CD4-positive, alpha-beta T cell treated with Interleukin-15 for 4 hours (primary cell): ENCODE measurements at places on chromosomes 3 and 15.

GRCh38 chr3:64343689-64344430 is 118.6 kb upstream of the PRICKLE2 start:
- DNase-seq = no peak

DNA sequence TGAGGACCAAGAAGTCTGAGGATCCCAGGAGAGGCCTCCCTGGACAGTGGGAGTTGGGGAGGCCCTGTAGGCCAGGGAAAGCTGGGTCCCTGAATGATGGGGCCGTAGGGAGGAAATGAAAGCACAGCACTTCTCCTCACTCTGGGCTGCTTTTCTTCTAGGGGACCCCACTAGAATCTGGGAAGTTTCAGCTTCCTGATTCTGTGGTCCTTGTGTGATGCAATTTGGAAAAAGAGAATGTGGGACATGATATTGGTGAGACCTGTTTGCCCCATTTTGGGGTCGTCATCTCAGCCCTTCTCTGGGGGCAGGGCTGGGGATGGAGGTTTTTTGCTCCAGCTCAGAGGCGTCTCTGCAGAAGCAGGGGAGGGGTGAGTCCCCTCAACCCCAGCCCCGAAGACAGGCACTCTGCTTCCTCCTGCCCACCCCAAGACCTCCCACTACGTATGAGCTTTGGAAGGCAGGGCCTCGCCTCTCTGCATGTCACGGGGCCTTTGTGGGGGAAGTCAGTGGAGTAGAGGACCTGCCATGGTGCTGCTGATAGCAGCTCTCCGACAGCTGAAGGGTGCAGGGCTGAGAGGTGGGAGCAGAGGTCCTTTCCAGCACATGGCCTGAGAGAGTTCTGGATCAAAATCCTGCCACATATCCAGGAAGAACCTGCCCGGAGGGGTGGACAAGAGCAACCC is 1.5 kb upstream of the SNX22 start:
- no peak for DNase-seq

DNA sequence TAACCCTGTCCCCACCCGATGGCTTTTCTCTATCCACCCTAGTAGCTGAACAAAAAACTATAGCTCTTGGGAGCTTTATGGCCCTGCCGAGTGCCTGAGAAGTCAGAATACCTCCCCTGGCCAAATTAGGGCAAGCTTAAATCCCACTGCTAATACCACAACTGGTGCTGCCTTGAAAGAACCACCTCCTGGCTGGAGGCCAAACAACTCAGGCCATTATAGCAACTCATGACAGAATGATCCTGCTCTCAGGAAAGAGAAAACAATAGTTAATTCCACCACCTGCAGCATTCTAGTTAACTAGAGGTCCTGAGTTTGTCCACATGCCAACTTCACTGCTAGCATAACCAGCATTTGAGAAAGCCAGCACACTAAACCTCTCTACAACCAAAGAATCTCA is 123.2 kb downstream of the RTP4 start:
- no peak for DNase-seq

DNA sequence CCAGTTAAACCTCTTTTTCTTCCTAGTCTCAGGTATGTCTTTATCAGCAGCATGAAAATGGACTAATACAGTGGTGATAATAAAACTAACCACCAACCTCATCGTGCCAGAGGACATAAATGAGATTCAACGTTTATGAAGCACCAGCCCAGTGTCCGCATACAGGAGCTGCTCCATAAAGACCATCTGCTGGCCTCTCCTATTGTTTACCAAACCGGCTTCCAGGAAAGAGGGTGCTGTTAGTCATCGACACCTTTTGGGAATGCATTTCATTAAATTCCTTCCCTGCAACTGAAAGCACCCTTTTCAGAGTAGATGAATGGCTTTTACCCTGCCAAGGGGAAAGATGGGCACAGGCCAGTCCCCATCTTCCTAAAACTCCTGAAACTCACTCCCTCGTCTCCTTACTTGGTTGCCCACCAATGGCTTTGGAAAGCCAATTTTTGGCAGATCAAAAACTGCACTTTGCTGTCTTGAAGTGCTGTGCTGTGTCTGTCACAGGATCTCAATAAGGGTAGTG is 122.1 kb downstream of the AQP9 start:
- no peak for DNase-seq

DNA sequence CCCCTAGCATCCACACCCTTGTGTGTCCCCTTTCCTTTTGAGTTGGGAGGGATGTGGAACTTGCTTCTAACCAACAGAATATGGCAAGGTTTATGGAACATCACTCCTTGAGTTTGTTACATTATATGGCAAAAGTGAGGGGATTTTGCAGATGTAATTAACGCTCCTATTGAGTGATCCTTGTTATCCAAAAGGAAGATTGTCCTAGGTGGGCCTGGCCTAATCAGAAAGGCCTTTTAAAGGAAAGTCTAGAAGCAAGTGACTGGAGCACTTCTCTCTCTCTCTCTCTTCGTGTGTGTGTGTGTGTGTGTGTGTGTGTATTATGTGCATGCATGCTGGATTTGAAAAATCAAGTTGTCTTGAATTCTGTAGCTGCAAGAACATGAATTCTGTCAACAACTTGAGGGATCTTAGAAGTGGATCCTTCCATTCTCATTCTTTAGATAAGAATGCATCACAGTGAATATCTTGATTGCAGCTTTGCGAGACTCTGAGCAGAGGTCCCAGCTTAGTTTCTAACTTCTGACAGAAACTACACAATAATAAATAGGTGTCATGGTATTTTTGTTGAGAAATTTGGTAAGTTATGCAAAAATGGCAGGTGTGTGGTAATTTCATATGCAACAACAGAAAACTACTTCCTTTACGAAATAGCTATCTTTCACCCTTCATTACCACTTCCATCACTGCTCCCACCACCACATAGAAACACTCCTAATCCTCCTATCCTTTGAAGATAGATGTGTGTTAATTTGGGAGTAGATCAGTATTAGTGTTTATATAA is 360.9 kb upstream of the CBLB start:
- DNase-seq = no peak

DNA sequence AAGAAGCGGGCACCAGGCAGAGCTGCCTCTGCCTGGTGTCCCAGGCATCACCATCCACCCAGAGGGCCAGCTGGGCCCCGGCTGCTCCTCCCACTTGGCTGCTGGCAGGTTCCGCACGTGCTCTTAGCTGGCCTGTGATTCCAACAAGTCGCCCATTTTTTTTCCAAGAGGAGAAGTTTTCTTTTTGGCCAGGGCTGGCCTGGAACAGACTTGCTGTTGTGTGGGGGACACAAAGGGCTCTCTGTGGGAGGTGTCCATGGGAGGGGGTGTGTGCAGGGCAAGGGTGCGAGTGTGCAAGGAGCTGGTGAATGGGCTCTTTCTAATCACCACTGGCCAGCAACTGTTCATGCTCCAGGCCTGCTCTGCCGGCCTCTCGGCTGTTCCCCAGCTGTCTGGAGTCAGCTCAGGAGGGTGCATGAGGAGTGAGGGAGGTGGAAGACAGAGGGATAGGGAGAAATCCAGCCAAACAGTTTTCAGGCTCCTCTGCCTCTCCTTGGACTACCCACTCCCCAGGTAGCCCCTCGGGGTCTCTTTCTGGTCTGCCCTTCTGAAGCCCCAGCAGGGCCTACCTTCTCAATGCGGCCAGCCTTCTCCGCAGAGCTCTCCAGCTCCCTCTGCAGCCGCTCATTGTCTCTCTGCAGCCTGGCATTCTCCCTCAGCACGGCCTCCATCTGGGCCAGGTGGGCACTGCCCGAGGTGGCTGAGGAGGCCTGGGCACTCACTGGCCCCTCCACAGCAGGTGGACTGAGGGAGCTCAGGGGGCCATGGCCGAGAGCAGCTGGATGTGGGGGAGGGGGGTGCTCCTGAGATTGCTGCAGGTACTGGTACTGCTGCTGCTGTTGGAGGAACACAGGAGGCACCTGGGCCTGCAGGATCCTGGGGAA is 7.1 kb downstream of the AMOTL2 start:
- no peak for DNase-seq

- no peak for DNase-seq
Measured at GRCh38 chr3:118682921-118683320, 351.7 kb downstream of the IGSF11 start.

DNA sequence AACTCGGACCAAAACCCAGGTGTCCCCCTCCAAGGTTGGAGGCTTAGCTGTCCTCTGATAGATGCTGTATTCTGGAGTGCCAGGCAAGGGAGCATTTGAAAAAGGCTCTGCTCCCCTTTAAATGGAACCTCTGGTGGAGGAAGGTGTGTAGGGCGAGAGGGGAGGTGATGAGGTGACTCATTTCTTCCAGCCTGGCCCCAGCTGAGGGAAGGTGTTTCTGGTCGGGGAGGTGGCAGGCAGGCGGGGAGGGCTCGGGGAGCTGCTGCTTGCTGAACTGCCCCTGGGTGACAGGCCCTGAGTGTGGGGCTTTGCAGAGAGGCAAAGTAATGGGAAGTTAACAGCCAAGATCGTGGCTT is 18.8 kb downstream of the PSTPIP1 start:
- DNase-seq = peak; percentile 88

DNA sequence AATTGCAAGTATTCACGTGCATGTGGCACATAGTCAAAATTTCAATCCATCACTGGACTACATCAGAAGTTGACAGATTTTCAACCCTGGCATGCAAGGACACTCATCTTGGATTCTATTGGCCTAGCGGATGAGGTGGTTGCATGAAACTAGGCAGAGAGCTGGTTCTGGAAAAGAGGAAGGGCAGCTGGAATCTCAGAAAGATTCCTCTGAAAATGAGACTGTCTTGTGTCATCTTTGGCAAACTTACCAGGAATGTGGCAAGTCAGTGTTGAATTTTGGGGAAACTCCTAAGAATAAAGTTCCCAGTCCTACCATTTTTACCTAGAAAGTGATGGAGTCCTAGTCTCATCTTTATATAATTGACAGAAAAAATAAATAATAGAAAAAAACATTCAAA is 384.3 kb upstream of the NR2F2 start:
- no peak for DNase-seq

DNA sequence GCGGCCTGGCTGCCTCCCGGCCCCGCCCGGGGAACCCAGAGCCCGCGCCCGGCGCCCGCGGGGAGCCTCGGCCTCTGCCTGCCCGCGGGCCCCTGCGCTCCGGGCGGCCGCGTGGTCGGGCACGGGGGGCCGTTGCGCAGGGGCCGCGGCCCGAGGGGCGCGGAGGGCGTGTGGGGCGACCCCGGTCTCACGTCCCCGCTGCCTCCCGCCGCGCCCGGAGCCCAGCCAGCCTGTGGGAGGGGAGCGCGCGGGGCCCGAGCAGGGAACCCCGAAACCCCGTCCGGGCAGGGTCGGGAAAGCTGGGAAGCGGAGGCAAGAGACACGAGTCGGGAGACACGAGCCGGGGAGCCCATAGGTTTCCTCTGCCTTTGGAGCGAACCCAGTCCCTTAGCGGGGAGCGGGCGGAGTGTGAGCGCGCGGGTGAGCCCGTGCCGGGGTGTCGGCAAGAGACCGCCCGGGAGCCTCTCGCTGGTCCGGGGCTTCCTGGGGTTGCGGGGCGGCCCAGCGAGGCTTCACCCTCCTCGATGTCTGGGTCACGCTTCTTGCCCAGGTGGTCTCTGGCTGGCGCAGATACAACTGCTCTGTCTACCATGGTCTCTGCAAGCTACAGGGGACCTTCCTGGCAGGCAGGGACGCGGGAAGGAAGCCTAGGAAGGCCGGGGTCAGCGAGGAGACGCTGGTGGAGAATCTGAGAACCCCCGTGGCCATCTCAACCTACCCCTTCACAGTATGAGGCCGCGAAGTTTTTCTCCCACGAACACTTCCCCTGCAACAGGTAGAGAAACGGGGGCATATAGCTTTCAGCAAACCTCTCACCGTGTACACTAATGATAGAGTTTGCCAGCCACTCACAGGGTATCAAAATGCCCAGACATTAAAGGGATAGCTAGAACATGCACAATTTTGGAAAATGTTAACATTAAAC is 586 bp downstream of the LRRK1 start:
- no peak for DNase-seq

DNA sequence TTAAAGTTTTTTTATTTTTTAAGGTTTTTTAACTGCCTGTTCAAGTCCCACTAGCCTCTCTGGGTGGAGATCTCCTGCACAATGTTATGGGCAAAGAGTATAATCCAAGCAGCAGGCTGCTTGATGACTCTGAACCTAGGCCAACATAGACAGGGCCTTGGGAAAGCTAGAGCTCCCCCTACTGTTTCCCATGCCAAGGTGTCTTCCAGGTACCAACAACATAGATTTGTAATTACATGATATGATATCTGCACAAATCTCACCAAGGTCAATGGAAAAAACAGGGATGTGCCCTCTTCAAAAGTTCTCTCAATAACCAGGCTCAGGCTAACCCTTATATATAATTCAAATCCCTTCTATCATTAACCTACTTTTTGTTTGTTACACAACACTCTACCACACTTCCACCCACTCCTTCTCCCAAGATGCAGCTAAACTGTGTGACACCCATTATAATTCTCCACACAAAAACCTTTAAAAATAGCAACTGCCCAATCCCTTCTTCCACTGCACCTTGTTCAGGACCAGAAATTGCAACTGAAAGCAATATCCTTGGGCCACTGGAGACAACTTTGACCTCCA is 43.8 kb downstream of the RBM15B start:
- DNase-seq = peak; percentile 60

- no peak for DNase-seq
Measured at GRCh38 chr3:81214631-81215030, 546.8 kb downstream of the GBE1 start.

GRCh38 chr3:128343287-128344051 is 123.2 kb downstream of the DNAJB8 start:
- no peak for DNase-seq

DNA sequence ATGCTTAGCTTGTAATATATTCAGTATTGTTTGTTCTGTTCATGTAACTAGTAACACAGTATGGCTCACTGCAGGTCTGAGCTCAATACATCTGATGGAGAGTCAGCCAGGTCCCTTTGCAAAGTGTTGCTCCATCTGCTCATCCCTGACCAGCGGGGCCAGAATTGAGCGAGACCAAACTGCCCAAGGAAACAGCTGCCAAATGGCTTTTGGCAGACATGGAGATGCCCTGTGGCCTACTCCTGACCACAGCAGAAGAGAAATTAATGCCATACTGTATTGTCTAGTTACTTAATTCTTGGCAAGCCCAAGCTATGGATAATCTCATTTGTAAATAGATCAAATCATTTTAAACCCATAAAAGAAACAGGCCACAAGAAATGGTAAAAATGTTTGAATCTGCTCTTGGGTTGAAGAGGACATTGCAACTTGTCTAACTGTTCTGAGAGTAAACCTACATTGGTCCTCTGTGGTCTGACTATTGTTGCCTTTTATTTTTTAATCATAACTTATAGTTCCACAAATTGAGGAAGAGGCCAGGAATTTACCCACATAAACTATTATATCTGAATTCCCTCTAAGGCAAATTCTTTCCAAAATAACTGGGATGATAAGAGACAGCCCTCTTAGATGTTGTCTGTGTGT is 209.5 kb downstream of the EBLN2 start:
- no peak for DNase-seq

- DNase-seq = no peak
Measured at GRCh38 chr3:41194701-41195100, 4.6 kb upstream of the CTNNB1 start.

DNA sequence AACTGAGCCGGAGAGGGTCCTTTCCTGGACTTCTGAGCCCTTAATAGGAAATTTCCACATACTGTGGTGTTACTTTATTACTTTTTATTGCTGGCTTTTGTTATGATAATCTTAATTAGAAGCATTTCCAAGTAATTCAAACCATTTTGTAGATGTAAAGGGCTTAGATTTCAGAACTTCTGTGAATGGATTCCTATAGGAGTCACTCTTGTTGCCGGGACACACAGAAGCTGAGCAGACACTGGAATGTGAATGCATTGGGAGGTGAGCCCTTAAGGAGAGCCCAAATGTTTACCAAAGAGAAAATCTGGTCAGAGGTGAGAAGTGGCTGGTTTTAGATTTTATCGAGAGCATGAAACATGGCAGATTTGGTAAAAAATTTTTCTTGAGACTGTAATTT is 87.4 kb downstream of the FNDC3B start:
- no peak for DNase-seq
